EH (cell line): ENCODE measurements at places on chromosomes 12 and 14.
A peak's percentile ranks its signal among the peaks of the same experiment; 100 is the strongest.

DNA sequence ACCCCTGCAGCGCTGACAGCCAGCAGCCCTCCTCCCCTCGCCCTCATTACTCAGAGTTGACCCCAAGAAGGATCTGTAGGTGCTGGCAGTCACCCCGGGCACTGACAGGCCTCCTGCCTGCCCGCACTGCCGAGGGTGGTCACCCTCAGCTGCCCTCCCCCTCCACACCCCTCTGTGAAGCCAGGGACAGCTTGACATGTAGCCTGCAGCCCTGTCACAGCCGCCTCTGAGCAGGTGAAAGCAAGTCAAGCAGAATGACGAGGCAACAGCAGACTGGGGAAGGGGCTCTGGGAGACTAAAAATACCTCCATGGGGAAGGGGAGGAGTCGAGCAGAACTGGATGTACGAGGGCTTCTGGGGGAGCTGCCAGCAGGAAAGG is 178.1 kb downstream of the DPF3 start:
- no peak for DNase-seq

DNA sequence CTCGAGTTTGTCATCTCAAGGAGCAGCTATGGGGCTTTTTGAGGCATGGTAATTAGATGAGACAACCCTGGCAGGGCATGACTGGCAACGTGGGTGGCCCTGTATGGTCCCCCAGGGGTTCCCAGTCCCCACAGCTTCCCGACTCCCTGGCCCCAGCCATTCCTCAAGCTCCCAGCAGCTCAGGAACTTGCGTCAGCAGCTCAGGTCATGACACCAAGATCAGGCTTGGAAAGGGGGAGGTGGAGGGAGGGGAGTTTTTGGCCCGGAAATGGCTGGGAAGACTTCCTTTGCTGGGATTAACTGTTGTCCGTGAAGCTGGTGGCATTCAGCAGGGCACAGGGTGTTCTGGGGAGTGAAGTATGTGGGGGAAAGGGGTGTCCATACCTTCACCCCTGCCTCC is 10.4 kb upstream of the NRIP2 start:
- peak; percentile 76 for DNase-seq

DNA sequence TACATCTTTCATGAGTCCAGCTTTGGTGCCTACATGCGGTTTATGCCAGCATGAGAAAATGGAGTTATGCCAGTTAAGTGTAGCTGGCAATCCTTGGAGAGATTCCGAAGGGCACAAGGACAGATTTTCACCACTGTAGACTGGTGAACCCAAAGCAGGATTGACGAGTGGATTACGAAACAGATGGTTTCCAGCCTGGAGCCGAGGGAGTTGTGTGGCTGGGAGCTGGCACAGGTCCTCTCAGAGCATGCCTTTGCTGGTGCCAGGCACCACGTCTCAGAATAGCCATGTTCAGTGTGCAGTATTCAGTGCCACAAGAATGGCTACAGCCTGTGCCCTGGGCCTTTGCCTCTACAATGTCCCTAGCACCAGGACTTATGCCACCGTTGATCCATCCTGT is 13.2 kb downstream of the KCNH3 start:
- DNase-seq, result peak; percentile 16

DNA sequence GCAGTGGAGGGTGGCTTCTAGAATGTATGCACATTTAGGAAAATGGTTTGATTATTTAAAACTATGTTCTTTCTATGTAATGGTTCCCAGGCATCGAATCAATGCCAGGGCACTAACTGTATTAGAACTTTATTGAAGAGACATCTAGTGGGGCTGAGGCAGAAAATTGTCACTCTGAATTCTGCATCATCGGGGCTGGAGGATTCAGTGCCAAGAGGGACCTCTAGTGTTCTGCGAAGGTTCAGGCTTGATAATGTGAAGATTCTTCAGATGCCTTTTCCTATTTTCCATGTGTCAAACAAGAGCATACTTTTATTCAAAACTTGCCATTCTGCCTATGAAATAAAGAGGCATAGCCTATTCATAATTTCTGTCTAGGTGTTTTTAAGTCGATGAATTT is 146.3 kb downstream of the CAND1 start:
- peak; percentile 71 for DNase-seq

- no peak for DNase-seq
These were observed 22.9 kb downstream of the MAPKAPK5 start for GRCh38 chr12:111864913-111865312.

- DNase-seq, result no peak
These were observed 10.6 kb downstream of the ACVRL1 start for GRCh38 chr12:51917746-51918453.

- no peak for DNase-seq
These were observed 15.8 kb downstream of the MSI1 start for GRCh38 chr12:120353136-120353535.

GRCh38 chr12:62785941-62786559 is 148.9 kb downstream of the PPM1H start:
- DNase-seq, result peak; percentile 94

DNA sequence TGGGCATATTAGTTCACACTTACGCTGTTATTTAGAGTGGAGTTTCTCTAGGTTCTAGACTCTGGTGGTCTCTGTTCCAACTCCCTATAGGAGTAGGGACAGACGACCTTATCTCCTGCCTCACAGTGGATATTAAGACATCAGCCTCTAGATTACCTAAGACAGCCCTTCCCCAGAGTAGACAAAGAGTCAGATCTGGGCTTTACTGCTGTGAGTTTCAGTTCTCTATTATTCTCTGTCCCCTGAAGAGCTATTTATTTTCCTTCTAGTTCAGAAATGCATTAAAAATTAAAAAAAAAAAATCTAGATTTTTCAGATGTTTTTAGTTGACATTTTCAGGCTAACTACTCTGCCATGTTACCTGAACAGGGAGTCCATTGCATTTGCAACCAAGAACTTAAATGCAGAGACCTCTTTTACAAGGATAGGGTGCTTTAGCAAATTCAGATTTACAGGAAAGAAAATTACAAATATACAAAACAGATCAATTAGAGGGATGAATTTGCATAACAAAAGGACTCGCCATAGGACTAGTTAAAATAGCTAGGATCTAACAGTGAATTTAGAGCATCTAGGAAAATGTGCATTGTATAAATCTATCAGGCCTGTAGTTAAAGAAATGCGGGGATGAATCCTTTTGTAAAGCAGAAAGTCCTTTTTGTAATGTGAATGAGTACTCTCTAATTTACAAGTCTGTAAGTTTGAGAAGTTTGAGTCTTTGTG is 381.4 kb downstream of the APAF1 start:
- no peak for DNase-seq

DNA sequence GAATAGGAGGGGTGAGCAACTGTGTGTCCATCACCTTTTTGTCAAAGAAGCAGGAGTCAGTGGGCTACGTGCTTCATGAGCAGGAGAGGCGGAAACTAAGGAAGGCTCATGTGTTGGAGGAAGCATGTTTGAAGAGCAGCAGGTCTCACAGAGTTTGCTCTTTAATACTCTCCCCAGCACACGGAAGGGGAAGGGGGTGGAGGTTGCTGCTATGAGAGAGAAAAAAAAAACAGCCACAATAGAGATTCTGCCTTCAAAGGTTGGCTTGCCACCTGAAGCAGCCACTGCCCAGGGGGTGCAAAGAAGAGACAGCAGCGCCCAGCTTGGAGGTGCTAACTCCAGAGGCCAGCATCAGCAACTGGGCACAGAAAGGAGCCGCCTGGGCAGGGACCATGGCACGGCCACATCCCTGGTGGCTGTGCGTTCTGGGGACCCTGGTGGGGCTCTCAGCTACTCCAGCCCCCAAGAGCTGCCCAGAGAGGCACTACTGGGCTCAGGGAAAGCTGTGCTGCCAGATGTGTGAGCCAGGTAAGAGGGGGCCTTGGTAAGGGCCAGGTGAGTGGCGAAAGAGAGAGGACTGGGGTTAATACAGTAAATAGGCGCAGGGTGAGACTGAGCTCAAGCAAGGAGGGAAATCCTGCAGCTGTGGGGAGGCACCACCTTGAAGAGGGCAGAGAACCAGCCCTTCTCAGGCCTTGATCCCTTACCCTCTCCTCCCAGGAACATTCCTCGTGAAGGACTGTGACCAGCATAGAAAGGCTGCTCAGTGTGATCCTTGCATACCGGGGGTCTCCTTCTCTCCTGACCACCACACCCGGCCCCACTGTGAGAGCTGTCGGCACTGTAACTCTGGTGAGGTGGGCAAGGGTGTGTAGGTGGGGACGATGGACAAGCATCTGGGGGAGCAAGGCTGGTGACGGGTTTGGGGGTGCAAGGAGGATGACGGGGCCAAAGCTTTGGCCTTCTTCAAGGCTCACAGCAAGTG is at the start of gene CD27:
CD27 (plus strand) TSS at position 252 of the 985 bp plus-strand sequence; CDS start at position 393, 141 bp downstream.
- no peak for DNase-seq
